ENCODE measurements at places on chromosomes 11 and 22. TPM values are rescaled to one million over a fixed set of nuclear protein-coding genes. Genes with fewer than 3 reads are reported as not detected.

DNA sequence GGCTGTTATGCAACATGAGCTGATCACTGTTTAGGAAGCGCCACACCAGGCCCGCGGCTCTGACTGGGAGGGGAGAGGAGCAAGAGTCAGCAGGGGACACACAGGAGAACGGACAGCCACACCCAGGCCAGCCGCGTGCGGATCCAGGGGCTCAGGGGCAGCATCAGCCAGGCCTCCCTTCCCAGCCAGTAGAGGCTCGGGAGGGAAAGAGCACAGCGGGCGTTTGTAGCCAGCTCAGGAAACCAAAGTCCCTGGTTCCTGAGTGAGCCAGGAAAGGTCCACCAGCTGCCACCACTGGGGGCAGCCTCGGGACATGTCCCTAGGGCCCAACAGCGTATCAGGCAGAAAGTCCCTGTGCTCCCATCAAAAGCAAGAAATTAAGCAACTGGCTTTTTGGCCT lies 71.8 kb upstream of the PITPNB start:
- peak; percentile 89 for ATAC-seq

ZP1 gene
- total RNA-seq, result not detected

MYO7A gene
- 4.0 TPM for total RNA-seq

GRCh38 chr11:1796413-1797011 lies 32.8 kb upstream of the CTSD start:
- no peak for ATAC-seq

CFL1 gene
- total RNA-seq, result 623 TPM

GRCh38 chr11:64809781-64810241 lies 540 bp downstream of the MEN1 start:
- ATAC-seq, result no peak

CLDN5 gene
- 62.3 TPM for total RNA-seq

DNA sequence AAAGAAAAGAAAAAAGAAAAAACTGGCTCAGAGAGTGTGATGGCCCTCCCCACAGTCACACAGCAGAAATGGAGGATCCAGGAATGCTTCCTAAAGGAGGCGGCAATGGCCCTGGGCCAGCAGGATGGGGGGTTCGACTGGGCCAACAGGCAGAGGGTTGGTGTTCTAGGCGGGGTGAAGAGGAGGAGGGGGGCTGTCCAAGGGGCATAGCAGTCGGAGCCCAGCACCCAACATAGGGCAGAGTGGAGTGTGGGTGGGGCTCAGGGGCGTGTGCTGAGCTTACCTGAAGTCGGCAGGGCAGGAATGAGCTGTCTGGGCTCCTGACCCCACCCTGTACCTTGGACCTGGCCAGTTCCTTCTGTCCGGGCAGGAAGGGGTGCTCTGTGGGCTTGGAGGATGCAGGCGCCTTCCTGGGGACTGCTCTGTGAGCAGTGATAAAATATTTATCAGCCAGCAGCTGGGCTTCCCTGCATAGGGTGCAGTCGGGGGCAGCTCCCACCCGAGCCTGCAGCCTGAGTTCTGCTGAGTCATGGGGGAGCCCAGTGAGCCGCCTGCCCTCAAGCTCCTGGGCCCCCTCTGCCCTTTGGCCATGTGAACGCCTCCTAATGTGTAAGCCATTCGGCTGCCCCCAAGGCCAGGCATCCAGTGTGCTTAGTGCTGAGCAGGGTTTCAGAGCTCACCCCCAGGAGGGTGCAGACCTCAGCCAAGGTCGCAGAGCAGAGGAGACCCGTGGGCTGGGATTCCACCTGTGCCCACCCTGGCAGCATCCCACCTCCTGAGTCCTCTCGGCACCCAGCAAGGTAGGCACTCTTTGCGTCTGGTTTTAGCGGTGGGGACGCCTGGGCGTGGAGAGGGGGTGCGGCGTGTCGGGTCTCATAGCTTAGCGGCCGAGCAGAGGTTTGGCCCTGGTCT lies 25.3 kb upstream of the PRR5 start:
- ATAC-seq, result peak; percentile 26

DNA sequence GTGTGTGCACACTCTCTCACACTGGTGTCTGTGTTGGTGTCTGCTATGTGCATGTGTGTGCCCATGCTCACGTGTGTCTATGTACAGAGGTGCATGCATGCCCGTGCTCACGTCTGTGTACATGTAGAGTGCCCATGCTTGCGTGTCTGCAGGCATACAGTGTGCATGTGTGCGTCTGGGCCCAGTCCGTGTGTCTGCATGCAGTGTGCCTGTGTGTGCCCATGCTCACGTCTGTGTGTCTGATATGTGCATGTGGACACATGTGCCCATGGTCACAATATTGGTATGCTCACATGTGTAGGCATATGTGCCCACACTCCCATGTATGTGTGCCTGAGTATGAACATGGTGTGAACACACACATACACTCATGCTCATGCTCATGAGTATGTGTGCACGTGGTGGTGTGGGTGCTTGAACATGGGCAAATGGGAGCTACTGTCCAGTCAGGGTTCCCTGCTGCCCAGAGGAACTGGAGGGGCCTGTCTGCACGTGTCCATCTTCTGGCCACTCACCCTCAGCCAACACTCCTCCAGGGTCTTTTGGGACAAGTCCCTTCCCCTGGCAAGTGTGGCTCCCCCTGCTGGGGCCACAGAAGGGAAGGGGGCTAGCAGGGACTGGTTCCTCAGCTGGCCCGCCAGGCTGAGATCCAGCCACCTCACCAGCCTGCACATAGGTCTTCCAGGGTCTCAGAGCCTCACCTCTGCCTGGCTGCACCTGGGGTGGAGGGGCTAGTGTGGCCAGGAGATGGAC lies 7.3 kb upstream of the TBX1 start:
- no peak for ATAC-seq

DNA sequence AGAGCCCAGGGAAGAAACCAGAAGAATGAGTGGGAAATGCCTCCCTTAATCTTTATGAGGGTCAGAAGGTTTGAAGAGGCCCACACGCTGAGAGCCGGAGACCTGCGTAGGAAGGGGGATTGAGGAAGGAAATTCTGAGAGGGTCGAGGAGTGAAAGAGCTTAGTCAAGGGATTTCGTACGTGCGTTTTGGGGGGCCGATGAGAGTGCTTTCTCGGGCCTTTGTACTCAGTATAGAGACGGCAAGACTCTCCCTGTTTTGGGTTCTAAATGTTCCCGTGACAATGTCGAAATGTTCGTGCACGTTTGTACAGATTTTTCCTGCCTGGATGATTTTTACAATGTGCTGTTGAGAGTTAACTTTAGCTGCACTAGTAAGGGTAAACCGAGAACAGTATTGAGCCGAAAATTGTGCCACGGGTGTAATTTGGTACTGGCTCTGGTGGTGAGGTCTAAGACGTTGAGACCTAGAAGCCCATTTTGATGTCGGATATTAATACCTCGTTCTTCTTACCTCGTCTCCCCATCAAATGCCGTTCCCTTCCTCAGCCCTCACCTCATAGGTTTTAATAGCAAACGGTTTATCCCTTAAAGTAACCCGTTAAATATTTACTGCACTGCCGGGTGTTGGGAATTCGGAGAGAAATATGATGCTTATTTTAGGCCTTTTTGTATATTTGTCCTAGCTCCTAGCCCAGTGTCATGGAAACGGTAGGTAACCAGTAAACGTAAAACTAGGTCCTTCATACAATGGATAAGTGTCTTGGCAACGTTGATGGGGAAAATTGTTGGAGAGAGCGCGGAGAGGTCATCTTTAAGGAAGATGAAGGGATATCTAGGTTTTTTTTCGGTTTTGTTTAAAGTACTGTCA lies 734 bp downstream of the C11orf58 start:
- ATAC-seq, result peak; percentile 6
